ENCODE measurements at places on chromosomes 3 and 15.

GRCh38 chr15:98731712-98732450, 83.5 kb downstream of the IGF1R start:
- DNase-seq = no peak

DNA sequence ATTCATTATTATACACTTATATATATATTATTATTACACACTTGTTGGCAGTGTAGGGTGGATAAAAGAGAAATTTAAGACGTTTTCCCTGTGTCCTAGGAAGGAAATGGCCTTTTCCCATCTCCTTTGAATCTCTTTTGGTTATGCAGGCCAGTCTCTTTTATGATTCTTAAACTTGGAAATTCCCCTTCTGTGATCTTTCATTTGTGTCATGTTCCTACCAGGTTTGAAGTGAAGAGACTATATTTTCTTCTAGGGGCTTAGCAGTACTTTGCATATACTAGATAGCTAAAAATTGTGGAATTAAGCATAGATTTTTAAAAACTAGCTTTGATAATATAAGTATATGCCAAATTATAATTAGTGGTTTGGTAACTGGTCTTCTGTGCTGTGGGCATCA, 58.5 kb downstream of the BBX start:
- DNase-seq = no peak

DNA sequence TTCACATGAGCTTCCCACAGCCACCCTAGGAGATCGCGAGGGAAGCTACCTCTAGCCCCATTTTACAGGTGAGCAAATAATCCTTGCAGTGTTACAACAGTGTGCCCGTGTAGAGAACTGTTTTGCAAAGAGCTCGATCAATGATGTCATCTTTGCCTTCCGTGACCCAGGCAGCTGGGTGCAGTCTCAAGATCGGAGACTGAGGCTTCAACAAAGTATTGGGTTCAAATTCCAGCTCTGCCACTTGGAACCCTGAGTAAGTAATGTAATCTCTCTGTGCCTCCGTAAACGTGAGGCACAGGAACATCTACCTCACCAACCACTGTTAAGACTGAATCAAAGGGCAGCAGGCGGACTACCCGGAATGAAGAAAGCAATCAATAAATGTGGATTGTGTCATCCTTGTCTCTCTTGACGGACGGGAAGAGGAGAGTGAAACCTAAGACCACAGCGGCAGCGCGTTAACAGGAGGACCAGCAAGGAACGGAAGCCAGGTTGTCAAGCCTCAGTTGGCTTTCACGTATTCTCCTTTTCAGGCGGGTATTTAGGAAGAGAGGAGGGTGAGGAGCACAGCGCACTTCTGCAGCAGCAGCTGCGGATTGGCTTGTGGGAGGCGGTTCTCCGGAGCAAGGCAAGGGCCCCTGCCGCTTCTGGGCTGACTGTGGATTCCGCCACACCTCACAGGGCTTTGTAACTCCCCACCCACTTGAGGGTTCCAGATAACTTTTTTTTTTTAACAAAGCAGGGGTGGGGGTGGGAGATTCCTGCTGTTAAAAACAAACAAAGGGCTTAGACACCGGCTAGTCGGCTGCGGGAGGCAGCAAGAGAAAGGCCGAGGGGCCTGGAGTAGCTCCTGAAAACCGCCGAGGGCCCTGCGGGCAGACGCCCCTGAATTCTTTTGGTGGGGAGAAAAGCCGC, 1.5 kb upstream of the SMAD3 start:
- DNase-seq = no peak

DNA sequence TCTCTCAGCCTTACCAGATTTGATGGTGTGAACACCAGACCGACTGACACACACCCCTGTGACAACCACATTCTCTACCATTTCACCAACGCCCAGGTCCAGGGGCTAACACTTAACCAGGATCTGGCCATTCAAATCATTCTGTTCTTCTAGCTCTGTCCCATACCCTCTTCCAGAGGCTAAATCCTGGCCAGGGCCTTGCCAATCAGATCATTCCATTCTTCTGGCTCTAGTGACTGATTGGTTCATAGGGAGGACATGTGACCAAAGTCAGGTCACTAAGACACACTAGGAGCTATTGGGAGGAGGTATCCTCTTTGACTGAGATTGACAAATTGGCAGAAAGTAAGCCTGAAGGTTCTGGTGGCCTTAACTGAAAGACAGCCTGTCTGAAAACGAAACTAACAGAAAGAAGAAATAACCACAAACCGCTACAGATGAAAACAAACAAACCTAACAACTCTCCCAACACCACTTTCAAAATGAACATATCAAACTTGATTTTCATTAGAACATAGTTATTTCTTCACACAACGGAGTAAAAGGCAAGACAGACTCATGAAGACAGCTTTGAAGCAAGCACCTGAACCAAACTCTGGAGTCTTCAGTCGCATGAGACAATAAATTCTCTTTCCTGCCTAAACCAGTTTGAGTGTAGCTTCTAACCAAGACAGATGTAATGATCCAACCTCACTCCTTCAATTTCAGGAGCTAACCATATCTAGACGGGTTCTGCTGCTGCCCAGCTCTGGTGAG, 68.5 kb downstream of the TRANK1 start:
- DNase-seq = no peak
